ENCODE measurements at places on chromosomes 1 and 21.

GRCh38 chr1:208132287-208132882 lies 111.8 kb downstream of the PLXNA2 start:
- DNase-seq = peak; percentile 57

GRCh38 chr1:152917794-152918193 lies 9.4 kb downstream of the IVL start:
- no peak for DNase-seq

GRCh38 chr1:228852511-228853088 lies 117.3 kb downstream of the RHOU start:
- DNase-seq = no peak

- no peak for DNase-seq
Measured at GRCh38 chr1:59108481-59109317, 188.2 kb upstream of the FGGY start.

DNA sequence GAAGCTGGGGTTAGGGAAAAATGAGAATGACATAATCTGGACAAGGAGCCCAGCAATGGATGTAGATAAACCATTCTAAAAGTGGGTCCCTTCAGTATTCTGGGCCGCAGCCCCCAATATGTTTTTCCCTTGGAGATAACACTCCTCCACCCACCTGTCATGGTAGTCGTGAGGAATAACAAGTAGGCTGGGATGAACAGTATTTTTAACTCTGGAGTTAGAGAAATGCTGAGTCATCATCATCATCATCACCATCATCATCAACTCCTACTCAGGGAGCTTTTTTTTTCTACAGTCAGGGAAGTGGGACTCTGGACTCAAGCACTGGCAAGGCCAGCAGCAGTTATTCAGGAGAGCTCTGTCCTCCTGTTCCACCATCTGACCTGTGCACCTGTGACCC lies 12.8 kb downstream of the CADM3 start:
- no peak for DNase-seq

DNA sequence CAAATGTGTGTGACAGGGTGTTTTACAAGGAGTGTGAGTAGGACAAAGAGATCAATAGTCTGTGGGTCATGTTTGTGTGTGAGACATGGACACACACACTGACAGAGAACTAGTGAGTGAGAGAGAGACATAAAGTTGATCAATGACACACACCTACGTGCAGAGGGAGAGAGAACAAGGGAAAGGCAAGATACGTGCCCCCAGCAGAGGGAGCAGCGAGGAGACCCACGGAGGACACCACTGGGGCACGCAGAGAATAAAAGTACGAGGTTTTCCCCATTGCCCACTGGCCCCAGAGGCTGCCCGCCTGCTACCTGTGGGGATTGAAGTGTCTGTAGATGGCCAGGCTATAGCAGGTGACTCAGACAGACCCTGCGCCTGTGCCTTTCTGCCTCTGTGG lies 130.2 kb upstream of the CSF3R start:
- DNase-seq = no peak

DNA sequence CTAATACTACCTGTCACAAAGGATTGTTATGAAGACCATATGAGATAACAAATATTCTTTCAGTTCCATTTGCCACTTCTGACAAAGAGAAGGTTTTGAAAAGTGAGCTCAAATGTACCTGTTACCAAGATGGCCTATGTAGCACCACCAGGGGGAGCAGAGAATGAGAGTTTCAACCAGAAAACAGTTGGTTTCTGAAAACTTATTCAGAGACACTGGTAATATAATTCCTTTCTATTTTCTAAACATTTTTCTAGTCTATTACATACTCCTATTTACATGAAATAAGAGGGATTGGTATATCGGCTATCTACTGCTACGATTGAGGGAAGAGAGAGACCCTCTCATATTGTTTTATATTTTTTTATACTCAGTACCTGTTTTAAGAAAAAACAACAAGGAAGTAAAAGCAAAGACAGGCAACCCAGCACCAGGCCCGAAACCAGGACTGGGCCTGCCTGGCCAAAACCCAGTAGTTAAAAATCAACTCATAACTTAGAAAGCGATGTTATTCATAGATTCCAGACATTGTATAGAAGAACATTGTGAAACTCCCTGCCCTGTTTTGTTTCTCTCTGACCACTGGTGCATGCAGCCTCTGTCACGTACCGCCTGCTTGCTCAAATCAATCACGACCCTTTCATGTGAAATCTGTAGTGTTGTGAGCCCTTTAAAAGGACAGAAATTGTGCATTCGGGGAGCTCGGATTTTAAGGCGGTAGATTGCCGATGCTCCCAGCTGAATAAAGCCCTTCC lies 48.3 kb downstream of the IL23R start:
- DNase-seq = no peak

DNA sequence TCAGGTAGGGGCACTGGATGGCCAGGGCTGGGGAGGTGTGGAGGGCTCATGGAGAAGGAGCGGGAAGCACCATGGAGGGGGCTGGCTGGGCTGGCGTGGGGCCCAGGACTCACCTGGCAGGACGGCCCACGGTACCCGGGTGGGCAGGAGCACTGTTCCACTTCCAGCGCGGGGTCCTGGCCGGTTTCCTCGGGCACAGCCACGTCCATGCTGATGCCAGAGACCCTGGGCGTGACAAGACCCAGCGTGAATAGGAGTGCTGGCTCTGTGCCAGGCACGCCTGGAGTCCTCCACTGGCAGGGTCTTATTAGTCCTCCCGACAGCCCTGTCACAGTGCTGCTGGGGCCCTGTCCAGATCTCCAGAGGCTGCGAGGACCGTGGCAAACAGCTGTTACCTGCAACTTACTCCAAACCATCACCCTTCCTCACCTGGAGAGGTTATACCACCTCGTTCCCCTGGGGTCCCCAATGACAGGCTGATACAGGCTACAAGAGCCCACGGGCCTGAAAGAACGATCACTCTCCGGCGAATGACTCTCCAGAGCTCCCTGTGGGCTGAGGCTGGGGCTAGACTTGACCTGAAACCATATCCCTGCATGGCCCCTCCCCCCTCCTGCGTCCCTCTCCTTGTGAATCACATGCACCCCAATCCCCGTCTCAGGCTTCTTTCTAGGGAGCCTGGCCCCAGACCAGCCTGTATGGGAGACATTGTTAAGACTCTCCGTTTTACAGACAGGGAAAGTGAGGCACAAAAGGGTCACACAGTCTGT lies 62.1 kb downstream of the HSPG2 start:
- DNase-seq = no peak

GRCh38 chr1:184465489-184466146 lies 78.8 kb downstream of the C1orf21 start:
- no peak for DNase-seq

- DNase-seq = no peak
Measured at GRCh38 chr1:169873582-169874199, 20.0 kb downstream of the SCYL3 start.

- DNase-seq = no peak
Measured at GRCh38 chr1:206144605-206145004, 27.4 kb upstream of the AVPR1B start.

GRCh38 chr1:11784993-11785769 lies 20.6 kb downstream of the MTHFR start:
- DNase-seq = peak; percentile 31

DNA sequence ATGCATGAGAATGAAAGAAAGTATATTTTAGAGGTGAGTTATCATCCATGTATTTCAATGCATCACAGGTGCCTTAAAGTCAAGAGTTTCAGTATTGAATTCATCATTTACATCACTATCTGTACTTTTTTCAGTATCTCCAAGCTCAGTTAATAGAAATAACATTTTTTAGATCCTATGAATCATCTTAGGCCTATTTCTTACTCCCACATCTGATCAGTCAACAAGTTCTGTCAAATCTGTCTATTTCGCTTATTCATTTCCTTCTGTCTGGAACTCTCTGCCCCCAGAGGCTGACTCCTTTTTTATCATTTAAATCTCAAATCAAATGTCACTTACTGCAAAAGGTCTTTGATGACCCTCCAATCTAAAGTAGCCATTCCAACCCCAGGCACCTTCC lies 295.2 kb downstream of the LRRC7 start:
- DNase-seq = no peak

DNA sequence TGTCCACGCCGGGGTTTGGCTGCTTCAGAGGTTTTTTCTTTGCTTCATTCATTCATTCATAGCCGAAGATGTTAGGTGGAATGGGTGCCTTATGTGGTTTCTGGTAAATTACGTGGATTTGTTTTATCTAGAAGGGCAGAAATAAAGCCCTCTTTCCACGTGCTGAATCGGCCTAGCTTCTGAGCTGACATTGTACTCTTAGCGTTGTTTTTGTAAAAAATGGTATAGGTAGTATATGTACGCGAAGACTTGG lies 1.5 kb downstream of the GALNT2 start:
- DNase-seq = no peak

GRCh38 chr1:31932491-31933316 lies 5.5 kb downstream of the PTP4A2 start:
- DNase-seq = no peak

DNA sequence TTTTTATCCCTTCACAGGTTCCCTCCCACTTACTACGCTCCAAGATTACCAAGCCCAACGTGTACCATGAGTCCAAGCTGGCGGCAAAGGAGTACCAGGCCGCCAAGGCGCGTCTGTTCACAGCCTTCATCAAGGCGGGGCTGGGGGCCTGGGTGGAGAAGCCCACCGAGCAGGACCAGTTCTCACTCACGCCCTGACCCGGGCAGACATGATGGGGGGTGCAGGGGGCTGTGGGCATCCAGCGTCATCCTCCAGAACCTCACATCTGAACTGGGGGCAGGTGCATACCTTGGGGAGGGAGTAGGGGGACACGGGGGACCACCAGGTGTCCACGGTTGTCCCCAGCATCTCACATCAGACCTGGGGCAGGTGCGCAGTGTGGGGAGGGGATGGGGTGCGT lies 65.7 kb downstream of the POFUT2 start:
- no peak for DNase-seq

- DNase-seq = no peak
Measured at GRCh38 chr1:172135076-172135672, 285.3 kb upstream of the C1orf105 start.

DNA sequence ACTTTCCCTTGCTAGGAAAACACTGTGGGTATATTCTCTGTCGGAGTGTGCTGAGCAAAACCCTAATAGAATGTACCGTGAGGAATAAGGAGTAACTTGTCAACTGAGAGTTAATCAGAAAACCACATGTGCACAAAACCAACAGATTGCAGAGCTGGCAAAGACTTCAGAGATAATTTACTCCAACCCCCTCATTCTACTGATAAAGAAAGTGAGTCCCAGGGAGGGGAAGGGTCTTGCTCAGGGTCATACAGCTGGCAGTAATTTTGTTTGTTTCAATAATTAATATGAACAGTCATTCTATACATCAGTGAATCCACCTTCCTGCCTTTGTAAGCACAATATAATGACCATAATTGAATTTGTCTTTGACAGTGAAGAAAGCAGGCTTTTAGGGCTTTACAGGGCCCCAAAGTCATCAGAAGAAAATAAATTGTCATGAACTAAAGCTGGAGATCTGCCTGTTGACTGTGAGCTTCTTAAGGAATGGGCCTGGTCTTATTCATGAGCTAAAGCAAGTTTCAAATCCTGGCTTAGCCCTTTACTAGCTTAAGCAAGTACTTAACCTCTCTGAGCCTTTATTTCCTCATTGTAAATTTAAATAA lies 67.2 kb upstream of the HOOK1 start:
- DNase-seq = no peak

DNA sequence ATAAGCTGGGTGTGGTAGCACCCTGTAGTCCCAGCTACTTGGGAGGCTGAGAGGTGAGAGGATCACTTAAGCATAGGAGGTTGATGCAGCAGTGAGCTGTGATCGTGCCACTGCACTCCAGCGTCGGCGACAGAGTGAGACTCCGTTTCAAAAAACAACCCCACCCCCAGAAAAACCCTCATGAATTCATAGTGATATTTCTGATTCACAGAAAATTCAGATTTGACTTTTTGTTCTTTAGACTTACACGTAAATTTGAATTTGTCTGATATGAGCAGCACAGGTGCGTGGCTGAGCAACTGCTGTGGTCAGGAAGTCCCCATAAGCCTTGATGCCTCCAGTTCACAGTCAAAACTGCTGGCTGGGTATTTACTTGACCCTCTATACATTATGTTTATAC lies 10.0 kb upstream of the MORC3 start:
- DNase-seq = no peak

DNA sequence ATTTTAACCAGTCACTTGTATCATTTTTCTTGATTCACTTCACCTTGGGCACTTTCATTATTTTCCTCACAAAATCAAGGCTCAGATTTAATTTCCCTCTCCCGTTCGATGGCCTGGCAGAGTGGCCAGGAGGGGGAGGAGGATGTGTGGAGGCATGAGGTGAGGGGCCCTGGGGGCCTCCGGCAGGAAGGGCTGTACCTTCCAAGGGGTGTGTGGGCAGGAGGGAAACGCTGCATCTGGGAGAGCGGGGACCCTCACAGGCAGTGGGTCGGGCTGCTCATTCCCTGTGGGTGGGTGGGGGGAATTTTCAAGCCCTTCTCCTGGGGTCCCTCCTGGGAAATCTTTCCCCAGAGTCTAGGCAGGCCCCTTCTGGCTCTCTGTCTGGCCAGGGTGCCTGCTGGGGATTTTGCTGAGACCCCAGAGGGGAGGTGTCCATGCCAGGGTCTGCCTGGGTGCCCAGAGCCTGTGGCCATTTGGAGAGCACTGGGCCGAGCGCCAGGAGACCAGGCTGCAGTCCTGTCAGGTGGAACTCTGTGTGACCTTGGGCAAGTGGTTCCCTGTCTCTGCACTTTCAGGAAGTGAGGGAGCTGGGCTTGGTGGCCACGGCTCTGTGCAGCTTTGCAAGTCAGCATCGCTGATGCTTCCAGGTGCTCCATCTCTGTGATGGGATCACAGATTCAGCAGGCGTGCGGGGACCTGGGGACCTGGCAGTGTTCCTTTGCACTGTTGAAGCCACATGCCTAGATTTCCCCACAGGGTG lies 81.9 kb upstream of the C1orf174 start:
- DNase-seq = no peak

- DNase-seq = no peak
Measured at GRCh38 chr1:13544221-13544556, 30.4 kb upstream of the LRRC38 start.

GRCh38 chr1:183243161-183244050 lies 57.3 kb downstream of the LAMC2 start:
- DNase-seq = no peak

DNA sequence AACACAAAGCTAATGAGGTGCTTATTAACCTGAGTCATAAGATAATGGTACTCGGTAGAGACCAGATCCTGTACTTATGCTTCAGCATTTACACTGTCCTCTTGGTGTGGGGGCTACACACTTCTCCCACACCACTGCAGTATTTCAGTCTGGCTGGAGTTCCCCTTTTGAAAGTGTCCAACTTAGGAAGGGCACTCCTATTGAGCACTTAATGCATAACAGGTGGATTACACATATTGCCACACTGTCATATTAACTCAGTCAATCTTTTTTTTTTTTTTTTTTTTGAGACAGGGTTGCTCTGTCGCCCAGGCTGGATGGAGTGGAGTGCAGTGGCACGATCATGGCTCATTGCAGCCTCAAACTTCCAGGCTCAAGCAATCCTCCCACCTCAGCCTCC lies 1.5 kb downstream of the GPATCH4 start:
- no peak for DNase-seq

- DNase-seq = no peak
Measured at GRCh38 chr1:86184426-86184825, 27.9 kb upstream of the COL24A1 start.

GRCh38 chr1:22749919-22750684 lies 39.5 kb downstream of the EPHB2 start:
- no peak for DNase-seq

GRCh38 chr1:21384620-21385019 lies 55.3 kb upstream of the NBPF3 start:
- no peak for DNase-seq

GRCh38 chr1:178643831-178644230 lies 81.2 kb upstream of the RALGPS2 start:
- no peak for DNase-seq
